ENCODE measurements at places on chromosomes 7 and 10. TPM values are rescaled to one million over a fixed set of nuclear protein-coding genes. Genes with fewer than 3 reads are reported as not detected.

Gene OR2A1
- polyA plus RNA-seq: 0.87 TPM

Gene ABCC2
- 0.47 TPM for polyA plus RNA-seq

Gene RSPH10B
- not detected for polyA plus RNA-seq

Gene BLOC1S2
- 80.2 TPM for polyA plus RNA-seq

Gene IL6
- not detected for polyA plus RNA-seq

Gene SPDYE2
- polyA plus RNA-seq: 0.31 TPM

Gene CALD1
- polyA plus RNA-seq: 0.17 TPM

Gene PDE6C
- not detected for polyA plus RNA-seq

Gene MBL2
- polyA plus RNA-seq: not detected

Gene IQCE
- polyA plus RNA-seq: 1.00 TPM

Gene CNPY1
- polyA plus RNA-seq: not detected

Gene CNNM1
- 0.07 TPM for polyA plus RNA-seq
